Activated T-cell treated with anti-CD3 and anti-CD28 coated beads, Interleukin-2, amount 50 U/mL, for 72 hours (primary cell): ENCODE measurements at places on chromosomes 12 and 14. TPM values are rescaled to one million over a fixed set of nuclear protein-coding genes. Genes with fewer than 3 reads are reported as not detected.
A peak's percentile ranks its signal among the peaks of the same experiment; 100 is the strongest.

KCNK13 gene
- not detected for total RNA-seq

NFATC4 gene
- total RNA-seq = 2.6 TPM

REM2 gene
- total RNA-seq = 4.6 TPM

RNF212B gene
- not detected for total RNA-seq

KLRC2 gene
- 1.9 TPM for total RNA-seq

PARPBP gene
- total RNA-seq = 19.1 TPM

HOXC4 gene
- 1.1 TPM for total RNA-seq

ACOT6 gene
- total RNA-seq = not detected

GPR137C gene
- total RNA-seq = 0.12 TPM

SPATS2 gene
- total RNA-seq = 12.3 TPM

PRR4 gene
- 3.0 TPM for total RNA-seq

PRH2 gene
- not detected for total RNA-seq

TBC1D30 gene
- 0.14 TPM for total RNA-seq

LGR5 gene
- not detected for total RNA-seq

DNA sequence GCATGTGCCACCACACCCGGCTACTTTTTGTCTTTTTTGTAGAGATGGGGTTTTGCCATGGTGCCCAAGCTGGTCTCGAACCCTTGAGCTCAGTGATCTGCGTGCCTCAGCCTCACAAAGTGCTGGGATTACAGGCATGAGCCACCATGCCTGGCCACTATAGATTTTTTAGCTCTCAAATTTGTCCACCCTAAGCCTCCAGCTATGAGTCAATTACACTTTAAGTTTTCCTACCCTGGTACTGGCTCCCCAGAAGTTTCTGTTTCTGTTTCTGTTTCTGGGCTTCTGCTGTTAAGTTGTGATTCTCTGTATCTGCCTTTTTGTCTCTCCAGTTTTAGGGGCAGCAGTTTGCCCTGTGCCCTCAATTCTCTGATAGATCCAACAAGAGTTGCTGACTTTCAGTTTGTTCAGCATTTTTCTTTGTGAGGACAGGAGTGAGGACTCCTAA is 4.4 kb upstream of the TINF2 start:
- peak; percentile 44 for DNase-seq

DNA sequence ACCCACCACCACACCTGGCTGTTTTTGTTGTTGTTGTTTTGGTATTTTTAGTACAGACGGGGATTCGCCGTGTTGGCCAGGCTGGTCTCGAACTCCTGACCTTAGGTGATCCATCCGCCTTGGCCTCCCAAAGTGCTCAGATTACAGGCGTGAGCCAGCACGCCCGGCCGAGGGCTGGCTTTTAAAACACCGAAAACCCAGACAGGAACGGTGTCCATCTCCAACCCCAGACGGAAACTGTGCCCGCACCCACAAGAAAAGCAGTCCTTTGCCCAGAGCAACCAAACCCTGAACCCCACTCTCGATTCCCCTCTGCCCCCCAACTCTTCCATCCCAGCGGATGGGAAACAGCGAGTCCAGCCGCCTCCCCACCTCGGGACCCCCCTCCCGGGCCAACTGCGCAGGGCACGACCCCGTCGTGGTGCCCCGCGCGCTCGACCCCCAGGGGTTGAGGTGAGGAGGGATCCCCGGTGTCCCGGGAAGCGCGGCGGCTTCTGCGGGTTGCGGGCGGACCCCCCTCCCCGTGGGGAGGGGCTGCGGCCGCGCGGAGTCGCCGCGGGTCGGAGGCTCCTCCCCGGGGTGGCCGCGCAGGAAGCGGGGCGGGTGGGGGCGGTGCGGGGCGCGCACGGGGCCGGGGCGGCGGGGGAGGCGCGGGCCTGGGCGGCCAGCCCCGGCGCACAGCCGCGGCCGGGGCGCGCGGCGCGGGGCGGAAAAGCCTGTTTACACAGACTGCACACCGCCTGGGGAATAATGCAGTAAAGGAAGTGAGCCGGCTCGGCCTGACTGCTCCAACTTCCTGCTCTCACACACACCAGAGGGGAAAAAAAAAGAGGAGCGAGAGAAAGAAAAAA is at the start of gene ELK3:
TSS of gene ELK3 (plus strand) at position 651 of the 851 bp plus-strand sequence.
- peak; percentile 59 for DNase-seq

DNA sequence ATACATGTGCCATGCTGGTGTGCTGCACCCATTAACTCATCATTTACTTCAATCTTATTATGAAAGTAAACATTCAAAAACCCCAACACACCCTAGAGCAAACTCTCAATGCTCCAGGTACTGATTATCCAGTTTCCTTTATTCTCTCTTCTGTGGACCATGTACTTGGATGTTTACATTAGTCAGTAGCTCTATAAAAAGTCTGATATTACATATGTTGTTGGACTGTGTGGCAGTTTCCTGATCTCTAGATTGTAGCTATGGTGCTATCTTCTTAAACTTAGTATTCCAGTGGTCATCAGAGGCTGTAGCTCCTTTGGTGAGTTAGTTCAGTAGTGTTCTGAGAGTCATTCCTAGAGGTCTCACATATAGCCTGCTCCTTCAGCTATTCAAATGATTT is 25.1 kb upstream of the ITGA5 start:
- no peak for DNase-seq

- no peak for DNase-seq
Measured at GRCh38 chr14:58801086-58801485, 163.3 kb downstream of the DACT1 start.

- DNase-seq = no peak
Measured at GRCh38 chr14:91956616-91957015, 9.1 kb upstream of the FBLN5 start.

DNA sequence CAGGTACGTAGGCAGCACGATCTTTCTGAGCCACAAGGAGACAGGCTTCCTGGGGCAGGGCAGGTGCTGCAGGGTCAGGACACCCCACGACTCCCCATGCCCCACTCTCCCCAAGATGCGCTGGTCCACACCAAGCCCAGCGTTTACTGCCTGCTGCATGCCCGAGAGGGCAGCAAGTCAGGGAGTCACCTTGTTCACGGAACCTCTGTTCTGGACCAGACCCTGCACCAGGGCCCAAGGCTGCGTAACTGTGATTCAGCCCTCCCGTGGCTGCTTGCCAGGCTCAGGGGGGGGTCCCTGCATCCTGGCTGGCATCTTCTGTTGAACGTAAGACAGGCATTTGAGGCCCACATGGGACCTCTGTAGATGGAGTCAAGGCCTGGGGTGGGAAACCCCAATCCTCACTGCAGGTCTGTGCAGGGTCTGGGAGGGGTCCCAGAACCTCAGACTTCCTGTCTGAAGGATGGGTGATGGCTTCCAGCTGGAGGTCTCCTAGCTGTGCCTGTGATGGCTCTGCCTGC is 228.6 kb upstream of the RTL1 start:
- DNase-seq = no peak

- no peak for DNase-seq
Measured at GRCh38 chr12:22656376-22656775, 31.4 kb downstream of the ETNK1 start.

GRCh38 chr12:85072826-85073225 is 36.7 kb downstream of the LRRIQ1 start:
- no peak for DNase-seq

GRCh38 chr14:60092526-60092920 is 800 bp downstream of the PCNX4 start:
- peak; percentile 8 for DNase-seq

DNA sequence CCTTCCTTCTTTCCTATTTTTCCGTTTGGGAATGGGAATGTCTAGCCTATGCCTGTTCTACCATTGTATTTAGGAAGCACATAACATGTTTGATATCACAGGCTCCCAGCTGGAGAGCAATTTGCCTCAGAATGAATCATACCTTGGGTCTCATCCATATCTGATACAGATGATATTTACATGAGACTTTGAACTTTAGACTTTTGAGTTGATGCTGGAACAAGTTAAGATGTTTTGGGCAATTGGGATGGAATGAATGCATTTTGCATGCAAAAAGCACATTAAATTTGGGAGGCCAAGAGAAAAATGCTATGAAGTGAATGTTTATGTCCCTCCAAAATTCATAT is 61.9 kb upstream of the BEGAIN start:
- DNase-seq = no peak

DNA sequence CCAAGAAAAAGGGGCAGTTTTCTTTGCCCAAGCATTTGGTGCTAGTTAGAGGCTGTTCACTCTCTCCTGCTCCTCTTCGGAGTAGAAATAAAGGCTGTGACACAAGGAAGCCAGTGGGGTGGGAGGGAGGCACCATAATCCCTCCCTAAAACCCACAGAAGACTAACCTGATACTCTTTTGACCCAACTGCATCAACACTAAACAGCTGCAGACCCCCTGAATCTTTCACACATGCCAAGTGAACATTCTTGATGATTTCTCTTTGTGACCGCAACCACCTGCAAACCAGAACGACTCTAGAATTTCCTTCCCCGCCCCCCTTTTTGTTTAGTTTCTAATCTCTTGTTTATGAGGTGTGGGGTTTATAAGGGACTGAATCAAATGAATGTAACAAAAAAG is 175.8 kb upstream of the BCL2L14 start:
- DNase-seq = no peak

- DNase-seq = no peak
Measured at GRCh38 chr14:94162466-94162865, 11.7 kb upstream of the PPP4R4 start.

DNA sequence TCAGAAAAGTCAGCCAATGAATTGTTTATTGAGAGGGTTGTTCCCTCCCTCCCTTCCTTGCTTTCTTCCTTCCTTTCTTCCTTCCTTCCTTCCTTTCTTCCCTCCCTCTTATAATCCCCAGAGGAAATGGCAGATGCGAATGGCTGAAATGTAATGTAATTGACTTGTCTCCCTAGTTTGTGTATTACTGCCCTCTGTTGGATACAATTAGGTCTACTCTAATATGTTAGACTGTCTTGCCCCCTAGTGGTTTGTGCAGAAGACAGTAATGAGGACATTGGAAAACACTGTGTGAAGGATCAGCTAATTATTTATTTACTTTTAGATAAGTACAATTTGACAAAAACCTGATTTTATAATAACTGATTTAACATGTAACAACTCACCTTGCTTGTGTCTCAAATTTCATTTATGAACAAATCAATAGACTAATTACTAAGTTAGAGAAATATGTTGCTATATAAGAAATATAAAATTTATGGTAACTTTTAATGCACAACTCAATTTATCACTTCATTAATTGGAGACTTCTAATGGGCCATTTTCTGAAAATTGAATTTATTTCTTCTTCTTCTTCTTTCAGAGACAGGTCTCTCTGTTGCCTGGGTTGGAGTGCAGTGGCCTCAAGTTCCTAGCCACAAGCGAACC is 229.8 kb upstream of the LRIG3 start:
- DNase-seq = peak; percentile 11

- DNase-seq = peak; percentile 79
Measured at GRCh38 chr12:47741340-47741703, 16.0 kb upstream of the ENDOU start.

DNA sequence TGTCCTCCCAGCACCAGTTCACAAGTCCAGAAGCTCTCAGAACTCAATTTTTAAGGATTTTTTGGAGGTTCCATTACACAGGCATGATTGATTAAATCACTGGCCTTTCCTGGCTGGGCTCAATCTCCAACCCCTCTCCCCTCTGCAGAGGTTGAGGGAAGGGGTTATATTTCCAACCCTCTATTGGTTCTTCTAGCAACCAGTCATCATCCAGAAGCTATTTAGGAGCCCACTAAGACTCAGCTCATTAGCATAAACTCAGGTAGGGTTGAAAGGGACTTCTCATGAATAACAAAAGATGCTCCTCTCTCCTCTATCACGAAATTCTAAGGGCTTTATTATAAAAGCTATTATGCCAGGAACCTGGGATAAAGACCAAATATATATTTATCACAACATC is 41.5 kb downstream of the SPPL3 start:
- DNase-seq = no peak

- DNase-seq = no peak
Measured at GRCh38 chr12:5254703-5255102, 177.2 kb upstream of the NTF3 start.

- no peak for DNase-seq
Measured at GRCh38 chr12:2494486-2495192, 300.1 kb upstream of the FKBP4 start.

GRCh38 chr14:64753999-64754398 is 49.8 kb downstream of the PLEKHG3 start:
- no peak for DNase-seq

GRCh38 chr12:127785986-127786590 is 480.9 kb upstream of the TMEM132C start:
- no peak for DNase-seq

- DNase-seq = no peak
Measured at GRCh38 chr12:21813125-21813524, 38.6 kb upstream of the KCNJ8 start.

- DNase-seq = no peak
Measured at GRCh38 chr12:100706033-100706432, 88.5 kb upstream of the ANO4 start.
